ENCODE measurements at places on chromosomes 5 and 9.

DNA sequence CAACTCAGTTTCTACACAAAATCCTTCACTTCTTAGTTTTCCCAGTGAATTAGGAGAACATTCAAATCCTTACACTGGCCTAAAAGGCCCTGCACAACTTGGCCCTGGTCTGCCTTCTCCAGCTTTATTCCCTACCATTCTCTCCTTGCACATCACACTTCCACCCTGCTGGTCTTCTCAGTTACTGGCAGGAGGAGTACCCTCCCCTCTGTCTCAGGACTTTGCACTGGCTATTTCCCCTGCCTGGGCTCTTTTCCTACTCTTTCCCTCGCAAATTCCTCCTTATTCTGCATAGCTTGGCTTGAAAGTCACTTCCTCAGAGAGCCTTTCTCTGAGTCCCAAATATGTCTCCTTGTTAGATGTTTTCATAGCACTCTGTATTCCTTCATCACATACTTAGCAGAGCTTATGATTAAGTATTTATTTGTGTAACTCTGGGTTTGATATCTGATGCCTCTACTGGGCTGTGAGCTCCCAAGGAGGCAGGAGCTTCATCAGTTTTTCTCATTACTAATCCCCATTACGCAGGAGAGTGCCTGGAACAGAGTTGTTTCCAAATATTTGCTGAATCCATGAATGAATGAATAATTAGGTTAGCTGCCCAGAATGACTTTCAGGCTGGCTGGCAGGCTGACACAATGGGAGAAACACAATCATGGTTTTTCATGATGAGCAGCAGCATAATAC lies 159.8 kb upstream of the KLF9 start:
- DNase-seq = no peak

DNA sequence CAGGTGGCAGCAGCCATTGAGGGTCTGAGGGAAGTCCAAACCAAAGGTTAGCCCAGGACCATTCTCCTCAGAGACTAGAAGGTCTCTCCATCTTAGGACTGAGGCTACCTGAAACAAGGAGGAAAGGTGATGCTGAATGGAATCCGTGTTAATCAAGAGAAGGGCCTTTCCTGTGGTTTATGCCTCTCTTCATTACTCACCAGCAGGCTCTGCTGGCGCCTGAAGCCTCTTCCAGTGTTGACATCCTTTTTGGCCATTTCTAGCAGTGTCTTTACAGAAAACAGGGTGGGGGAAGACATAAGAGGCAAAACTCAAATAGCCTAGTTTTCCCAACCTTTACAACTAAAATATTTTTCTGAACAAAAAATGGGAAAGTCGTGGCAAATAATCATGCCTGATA lies 98.0 kb downstream of the ENC1 start:
- DNase-seq = no peak

GRCh38 chr5:136605638-136606037 lies 240.3 kb upstream of the TRPC7 start:
- no peak for DNase-seq

DNA sequence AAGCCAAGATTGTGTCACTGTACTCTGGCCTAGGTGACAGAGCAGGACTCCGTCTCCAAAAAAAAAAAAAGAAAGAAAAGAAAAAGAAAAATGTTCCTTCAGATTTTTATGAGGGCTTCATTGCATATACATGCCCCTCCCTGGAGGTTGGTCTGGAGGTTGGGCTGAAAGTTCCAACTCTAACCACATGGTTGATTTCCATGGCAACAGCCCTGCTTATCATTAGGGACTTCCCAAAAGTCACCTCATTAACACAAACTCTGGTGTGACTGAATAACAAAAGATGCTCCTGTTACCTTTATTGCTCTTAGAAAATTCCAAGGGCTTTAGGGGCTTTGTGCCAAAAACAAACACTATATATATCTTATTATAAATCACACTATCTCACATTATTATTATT lies 113.8 kb downstream of the TMC1 start:
- DNase-seq = no peak

GRCh38 chr5:110735556-110735955 lies 3.3 kb upstream of the SLC25A46 start:
- DNase-seq = no peak

- no peak for DNase-seq
Measured at GRCh38 chr5:160071516-160071915, 47.7 kb downstream of the PWWP2A start.

GRCh38 chr9:109249615-109250014 lies 71.2 kb downstream of the EPB41L4B start:
- DNase-seq = no peak

DNA sequence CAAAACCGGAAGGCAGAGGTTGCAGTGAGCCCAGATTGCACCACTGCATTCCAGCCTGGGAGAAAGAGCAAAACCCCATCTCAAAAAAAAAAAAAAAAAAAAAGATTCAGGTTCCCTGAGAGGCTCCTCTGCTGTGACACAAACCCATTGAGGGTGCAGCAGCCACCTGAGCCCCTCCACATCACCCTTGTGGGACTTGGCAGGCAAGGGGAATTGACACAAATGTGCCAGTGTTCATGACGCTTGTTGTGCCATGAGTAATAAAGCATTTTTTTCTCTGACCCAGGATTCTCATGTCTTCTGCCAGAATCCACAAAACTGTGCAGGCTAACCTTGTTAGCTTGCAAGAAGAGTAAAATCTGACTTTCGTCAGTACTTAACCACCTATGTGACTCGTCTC lies 149.6 kb downstream of the TTC39B start:
- no peak for DNase-seq

- DNase-seq = no peak
Measured at GRCh38 chr9:93642961-93643360, 66.6 kb downstream of the PHF2 start.

GRCh38 chr9:134759913-134760312 lies 118.3 kb downstream of the COL5A1 start:
- DNase-seq = no peak

DNA sequence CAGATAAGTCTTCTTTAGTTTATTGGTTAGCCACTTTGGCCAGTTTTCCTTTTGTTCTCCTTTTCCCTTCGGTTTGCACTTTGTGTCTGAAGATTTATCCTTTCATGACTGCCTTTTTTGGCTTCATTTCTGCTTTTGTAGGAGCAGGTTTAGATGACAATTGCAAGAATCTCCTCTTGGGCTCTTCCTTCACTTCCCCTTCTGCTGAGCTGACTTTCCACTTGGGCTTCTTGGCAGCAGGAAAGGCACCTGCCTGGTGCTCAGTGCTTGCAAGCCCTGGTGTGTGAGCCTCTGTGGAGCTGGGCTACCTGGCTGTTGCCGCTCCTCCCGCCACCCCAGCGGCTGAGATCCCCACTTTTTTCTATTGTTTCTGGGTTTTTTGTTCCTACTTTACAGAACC lies 7.3 kb downstream of the CCDC112 start:
- DNase-seq = no peak

GRCh38 chr9:93468763-93469456 lies 15.5 kb upstream of the FAM120AOS start:
- no peak for DNase-seq

DNA sequence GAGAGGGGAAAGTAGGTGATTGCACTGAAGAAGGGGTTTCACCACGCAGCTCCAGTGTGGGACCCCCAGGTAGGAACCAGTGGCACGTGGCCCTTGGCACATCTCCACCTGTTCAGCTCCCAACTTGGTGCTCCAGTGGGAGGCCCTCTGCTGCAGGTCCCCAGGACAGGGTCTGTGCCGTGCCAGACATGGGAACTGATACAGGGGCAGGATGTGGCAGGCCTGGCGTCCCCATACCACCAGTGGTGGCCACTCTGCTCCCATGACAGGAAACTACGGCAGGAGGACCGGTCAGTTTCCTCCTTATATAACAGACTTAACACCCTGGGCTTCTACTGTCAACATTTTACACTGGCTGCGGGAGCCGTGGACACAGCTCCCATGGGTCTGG lies 67.3 kb downstream of the PSMB7 start:
- no peak for DNase-seq

DNA sequence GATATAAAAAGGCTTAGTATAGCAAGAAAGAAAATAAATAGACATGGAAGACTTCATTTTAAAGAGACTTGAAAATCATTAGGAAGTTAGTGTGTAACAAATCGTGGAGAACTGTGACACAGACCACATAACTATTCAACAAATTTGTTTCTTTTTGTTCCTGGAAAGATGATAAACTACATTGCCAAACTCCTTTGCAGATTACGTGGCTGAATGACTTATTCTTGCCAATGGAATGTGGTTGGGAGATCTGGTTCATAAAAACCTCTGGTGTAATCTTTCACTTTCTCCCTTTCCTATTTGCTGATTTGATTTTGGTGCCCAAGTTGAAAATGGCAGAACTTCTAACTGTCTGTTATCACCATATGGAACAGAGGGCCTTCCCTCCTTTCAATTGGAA lies 328.9 kb upstream of the MEF2C start:
- DNase-seq = no peak

DNA sequence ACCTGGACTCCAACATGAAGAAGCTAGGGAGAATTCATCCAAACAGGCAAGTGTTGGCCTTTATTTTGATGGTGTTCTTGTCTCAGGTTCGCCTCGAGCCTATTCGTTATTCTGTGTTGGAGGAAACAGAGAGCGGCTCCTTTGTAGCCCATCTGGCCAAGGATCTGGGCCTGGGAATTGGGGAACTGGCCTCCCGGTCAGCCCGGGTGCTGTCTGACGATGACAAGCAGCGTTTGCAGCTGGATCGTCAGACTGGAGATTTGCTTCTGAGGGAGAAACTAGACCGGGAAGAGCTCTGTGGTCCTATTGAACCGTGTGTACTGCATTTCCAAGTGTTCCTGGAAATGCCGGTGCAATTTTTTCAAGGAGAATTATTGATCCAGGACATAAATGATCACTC lies 367 bp downstream of the PCDHB4 start:
- DNase-seq = no peak

- DNase-seq = no peak
Measured at GRCh38 chr5:132353486-132353995, 16.0 kb upstream of the SLC22A5 start.

- no peak for DNase-seq
Measured at GRCh38 chr9:14530366-14530765, 162.9 kb downstream of the ZDHHC21 start.

- DNase-seq = no peak
Measured at GRCh38 chr5:102792705-102793104, 37.6 kb downstream of the PAM start.

- DNase-seq = no peak
Measured at GRCh38 chr9:72346333-72346732, 18.7 kb downstream of the ZFAND5 start.

DNA sequence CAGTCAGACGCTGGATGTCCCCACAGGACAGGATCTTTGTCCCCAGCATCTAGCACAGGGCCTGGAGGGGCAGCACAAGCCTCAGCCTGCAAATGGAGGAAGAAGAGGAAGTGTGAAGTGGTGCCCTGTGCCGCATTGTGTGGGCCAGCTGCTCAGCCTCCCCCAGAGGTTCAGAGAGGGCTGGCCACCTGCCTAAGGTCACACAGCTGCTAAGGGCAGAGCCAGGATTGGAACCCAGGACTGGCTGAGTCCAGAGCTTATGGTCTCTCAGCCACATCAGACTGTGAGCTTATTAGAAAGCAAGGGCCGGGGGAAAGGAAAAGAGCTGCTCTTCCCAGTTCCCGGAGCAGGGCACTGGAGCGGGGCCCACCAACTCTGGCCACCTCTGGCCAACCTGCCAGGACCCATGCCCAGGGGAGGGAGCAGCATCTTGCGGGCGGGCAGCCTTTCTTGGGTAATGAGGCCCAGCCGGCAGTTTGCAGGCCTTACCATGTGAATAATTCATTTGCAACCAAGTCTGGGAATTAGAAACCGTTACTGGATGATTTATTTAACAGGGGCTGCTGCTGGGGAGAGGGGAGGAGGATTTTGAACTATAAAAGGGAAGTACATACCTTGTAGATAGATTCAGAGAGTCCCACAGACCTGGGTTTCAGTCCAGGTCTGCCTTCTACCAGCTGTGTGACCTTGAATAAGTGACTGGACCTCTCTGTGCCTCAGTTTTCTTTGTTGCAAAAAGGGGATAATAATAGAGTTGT lies 11.6 kb upstream of the CRB2 start:
- DNase-seq = no peak

DNA sequence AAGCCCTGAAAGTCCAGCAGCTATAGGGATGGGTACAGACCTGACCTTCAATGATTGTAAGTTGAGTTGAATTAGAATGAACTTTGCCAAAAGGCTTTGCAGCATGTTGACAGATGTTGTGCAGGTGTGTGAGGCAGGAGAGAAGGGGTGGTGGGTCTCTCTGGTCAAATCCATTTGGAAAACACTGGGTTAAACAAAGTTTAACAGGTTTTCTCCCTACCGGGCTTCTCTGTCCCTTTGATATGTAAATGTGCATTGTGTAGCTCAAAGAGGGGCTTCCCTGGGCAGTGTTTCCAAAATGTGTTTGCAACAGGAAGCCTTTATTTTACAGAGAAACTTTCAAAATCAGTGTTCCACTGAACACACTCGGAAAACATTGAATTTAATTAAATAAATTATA lies 72.1 kb upstream of the BRINP1 start:
- no peak for DNase-seq

DNA sequence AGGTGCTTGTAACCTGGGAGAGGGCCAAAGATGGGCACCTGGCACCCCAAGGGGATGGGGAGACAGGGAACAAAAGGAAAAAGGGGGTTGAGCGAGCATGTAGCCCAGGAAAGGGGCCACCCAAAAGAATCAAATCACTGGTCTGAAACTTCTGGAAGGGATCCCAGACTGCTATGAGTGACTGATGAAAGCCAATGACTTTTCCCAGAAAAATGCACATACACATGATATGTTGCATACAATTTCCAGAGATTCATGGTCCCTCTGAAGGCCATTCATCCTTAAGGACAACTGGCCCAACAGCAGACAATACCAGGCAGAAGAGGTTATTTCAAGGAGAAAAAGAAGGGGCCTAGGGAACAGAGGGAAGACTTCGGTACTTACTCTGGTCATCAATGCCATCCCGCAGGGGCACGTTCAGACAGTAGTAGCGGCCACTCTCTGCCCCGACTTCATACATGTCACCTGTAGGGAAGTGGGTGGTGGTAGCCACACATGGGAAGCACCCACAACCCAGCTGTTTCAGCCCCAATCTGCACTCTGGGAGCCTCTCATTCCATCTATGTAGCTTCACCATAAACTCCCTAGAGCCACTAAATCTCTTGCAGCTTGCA lies 8.4 kb downstream of the HDAC3 start:
- DNase-seq = no peak

DNA sequence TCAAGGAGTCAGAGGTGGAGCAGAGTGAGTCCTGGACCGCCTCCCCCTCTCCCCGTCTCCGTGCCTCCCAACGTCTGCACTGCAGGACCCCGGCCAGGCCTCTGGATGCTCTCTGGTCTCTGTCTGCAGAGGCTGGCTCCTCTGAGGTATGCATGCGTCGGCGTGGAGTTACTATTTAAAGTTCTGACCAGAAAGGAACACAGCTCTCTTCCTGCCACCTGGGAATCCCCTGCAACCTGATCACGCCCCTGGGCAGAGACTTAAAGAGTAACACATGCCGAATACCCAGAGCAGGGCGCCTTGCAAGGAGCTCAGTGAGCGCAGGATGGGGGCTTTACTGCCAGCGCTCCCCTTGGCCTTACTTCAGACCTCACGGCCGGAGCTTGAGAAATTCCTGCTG lies 16.0 kb downstream of the ANXA6 start:
- peak; percentile 35 for DNase-seq

DNA sequence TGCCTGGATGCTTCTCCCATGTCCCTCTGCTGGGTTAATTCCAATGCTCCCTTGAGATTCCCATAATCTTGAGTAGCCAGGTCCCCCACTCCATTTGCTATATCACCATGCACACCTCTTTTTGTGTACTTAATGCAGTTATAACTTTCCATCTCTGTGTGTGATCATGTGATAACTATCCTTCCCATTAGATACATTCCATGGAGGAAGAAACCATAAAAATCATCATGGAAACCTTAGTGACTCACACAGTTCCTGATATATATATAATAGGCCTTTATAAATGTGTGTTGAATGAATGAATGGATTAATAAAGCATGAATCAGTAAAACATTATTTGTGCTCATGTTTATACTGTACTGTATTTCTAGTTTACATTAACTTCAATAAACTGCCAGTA lies 104.6 kb downstream of the PCSK5 start:
- no peak for DNase-seq
